ENCODE measurements at places on chromosomes 4 and X. TPM values are rescaled to one million over a fixed set of nuclear protein-coding genes. Genes with fewer than 3 reads are reported as not detected.

The SLC49A3 gene
- total RNA-seq: 3.6 TPM

The MCF2 gene
- total RNA-seq: 4.8 TPM

The FHIP1A gene
- 3.4 TPM for total RNA-seq

The TLR1 gene
- 27.9 TPM for total RNA-seq

The OTUD5 gene
- 44.5 TPM for total RNA-seq
